ENCODE measurements at places on chromosomes 6 and 20.

- DNase-seq = no peak
These were observed 136.0 kb upstream of the TOP1 start for GRCh38 chr20:40892642-40893041.

DNA sequence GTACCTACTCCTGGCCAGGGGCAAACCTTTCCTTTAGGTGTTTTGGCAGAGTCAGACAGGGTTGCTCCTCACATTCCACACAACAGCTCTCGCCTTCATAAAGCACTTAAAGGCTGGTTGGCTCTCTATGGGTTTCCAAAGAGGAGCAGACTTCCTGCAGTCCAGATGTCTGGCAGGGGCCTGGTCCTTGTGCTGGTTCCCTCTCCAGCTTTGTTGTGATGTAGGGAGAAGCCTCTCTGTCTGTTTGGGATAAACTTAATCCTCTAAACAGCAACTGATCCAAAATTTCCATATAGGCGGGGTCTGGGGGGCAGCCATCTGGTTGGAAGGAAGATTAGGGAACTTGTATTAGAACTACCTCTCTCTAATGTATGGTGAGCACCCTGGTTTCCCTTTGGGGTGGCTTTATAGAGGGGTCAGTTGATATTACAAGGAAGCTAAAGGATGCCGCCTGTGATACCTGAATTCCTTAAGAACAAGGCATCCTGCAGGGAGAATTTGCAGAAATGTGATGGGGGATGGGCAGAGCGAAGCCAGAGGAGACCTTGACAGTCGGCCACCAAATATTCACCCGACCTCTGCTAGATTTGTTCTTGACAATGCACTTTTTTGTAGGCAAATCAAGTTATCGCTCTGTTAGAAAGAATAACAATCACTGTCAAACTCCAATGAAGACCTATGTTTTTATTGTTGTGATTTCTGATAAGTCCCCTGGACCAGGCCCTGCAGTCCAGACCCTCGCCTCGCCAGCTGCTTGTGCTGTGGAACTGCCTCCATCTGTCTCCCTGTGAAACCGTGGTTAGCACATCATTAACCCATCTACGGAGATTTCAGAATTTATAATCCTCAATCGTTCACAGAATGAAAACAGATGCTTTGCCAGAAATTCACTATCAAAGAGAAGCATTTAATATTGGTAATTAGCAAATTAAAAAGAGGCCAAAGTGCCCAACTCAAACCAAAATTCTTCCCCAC is 94.0 kb upstream of the RALGAPA2 start:
- no peak for DNase-seq

GRCh38 chr20:49276961-49277785 is 684 bp downstream of the ZNFX1 start:
- DNase-seq = no peak

DNA sequence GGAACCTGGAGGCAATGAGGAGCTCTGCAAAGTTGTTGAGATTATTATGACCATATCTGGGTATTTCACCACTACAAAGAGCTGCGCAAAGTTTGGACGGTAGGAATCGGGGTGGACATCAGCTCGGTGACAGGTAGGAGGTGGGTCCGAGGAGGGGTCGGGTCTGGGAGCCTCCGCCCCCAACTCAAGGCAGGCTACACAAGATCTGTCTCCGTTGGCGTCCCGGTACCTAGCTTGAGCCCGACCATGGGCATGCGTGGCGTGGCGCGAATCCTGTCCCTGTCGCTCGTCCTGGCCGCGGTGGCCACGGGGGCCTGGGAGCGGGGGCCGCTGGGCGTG is 40.2 kb upstream of the ZNFX1 start:
- no peak for DNase-seq

DNA sequence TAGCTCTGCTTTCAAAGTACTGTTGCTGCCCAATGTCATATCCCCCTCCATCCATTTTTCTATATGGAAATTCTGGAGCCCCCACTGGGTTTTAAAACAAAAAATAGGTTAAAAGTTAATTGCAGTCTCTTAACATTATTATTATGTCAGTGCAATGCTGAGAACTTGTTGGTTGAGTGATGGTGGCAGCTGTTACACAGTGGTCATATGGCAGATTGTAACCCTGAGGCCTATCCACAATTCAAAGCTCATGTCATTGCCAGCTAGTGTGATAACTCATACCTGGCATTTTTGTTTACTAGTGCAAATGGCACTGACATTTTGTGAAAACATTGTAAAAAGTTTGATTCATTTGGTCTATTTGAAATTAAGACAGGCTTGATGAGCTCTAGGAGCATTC is 305.7 kb upstream of the FLRT3 start:
- DNase-seq = no peak

DNA sequence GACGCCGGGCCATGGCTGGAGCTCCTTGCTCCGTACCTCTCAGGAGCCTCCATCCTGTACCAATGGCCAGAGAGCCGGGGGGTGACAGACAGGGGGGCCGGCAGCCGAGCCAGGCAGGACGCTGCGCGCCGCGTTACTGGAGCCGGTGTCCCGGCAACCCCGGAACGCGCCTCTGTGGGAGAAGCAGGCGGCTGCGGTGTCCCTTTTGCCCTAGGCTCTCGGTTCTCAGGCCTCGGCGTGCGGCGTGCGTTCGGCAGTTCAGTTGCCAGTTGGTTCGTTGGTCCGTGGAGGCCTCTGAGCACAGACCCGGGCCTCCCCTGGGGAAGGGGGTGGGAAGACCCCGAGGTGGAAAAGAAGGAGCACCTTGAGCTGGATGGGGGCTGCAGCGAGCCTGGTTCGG is at the start of gene SPATS1:
SPATS1 (plus strand) TSS at position 162 of the 400 bp plus-strand sequence. CDS start 446 bp downstream, outside the sequence.
- no peak for DNase-seq

- no peak for DNase-seq
These were observed 40.5 kb downstream of the CBLN4 start for GRCh38 chr20:55964790-55965189.

DNA sequence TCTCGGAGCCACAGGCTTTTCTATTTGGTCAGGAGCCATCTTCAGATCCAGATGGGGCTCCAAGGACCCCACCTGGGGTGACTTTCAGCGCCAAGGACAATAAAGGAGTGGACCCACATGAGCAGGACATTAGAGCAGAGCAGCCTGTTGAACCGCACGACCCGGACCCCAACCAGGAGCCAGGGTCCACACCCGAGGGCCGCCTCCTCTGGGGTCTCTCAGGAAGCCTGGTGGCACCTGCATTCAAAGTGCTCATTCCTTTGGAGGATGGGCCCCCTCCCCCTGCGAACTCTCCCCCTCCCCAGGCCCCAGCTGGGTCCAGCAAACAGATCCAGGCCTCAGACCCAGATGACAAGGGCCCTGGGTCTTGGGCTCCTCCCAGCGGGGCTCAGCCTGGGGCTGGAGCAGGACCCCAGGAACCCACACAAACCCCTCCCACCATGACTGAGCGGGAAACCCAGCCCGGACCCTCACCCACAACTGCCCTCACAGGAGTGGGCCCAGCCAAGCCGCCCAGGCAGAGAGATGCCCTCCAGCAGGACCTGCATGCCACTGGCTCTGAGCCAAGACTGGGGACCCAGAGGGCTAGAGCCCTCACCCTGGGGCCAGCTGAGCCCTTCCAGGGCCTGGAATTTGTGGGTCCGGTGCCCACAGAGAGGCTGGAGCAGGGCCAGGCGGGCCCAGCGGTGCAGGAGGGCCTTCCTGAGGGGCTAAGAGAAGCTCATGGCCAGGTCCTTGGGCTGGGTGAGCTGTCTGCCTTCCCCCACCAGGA is 23.9 kb downstream of the RAB44 start:
- DNase-seq = no peak

- no peak for DNase-seq
These were observed 17.9 kb upstream of the ABRACL start for GRCh38 chr6:139010674-139011073.

GRCh38 chr6:116596815-116597214 is 19.5 kb upstream of the RSPH4A start:
- no peak for DNase-seq

DNA sequence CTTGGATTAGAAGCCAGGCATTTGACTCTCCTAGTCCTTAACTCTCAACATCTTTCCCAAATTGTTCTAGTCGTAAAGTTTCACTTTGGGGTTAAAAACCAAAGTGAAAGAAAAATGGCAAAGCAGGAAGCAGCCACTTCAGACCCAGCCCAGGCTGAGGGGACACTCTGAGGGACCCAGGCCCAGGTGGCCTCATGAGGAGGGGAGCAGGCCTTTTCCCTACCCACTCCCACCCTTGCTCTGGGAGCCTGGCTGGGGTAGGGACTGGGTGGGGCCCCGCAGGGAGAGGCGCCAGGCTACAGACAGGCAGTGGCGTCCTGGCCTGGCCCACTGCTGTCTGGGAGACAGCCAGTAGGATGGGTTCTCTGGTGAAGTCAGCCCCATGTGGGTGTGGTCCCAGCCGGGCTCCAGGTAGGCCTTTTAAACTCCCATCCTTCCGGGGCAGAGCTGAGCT is 68.7 kb upstream of the MYL9 start:
- DNase-seq = no peak

GRCh38 chr6:72761761-72762160 is 139.9 kb downstream of the KCNQ5 start:
- DNase-seq = no peak

- no peak for DNase-seq
These were observed 7.1 kb upstream of the PMEPA1 start for GRCh38 chr20:57716901-57717300.
